ENCODE measurements at places on chromosomes 12 and 14.

DNA sequence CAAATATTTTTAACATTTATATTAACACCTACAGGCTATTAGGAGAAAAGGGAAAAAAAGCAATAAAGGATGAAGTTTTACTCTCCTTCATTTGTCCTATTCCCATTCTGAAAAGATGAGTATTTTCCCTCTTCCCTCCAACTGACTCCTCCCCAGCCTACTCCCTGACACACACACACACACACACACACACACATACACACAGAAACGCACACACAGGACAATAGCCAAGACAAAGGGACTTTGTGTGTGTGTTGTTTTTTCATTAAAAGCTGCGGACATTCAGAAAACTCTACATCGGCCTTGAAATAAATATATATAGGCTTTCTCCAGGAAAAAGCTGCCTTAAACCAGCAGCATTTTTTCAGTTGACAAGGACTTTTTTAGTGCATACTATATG lies 74.8 kb downstream of the PRKAB1 start:
- no peak overlapping the region for H3K27ac ChIP-seq
- no peaks in the 10 kb centered on the region for H3K36me3 ChIP-seq
- no peaks in the 10 kb centered on the region for H3K27me3 ChIP-seq

GRCh38 chr12:1878214-1878613 lies 40.2 kb downstream of the CACNA2D4 start:
- no peaks in the 10 kb centered on the region for H3K27me3 ChIP-seq
- H3K36me3 ChIP-seq, result no peaks in the 10 kb centered on the region
- no peak for DNase-seq
- no peak overlapping the region for H3K27ac ChIP-seq
- H3K4me3 ChIP-seq, result no peak overlapping the region

GRCh38 chr12:105696-106095 lies 39.1 kb downstream of the IQSEC3 start:
- H3K4me1 ChIP-seq, result no peaks in the 10 kb centered on the region
- no peak overlapping the region for H3K4me3 ChIP-seq
- H3K27ac ChIP-seq, result no peak overlapping the region
- no peak for DNase-seq
- no peaks in the 10 kb centered on the region for H3K36me3 ChIP-seq

- H3K27me3 ChIP-seq, result no peaks in the 10 kb centered on the region
- no peak for DNase-seq
- H3K4me3 ChIP-seq, result no peak overlapping the region
- H3K36me3 ChIP-seq, result no peaks in the 10 kb centered on the region
Measured at GRCh38 chr12:105469701-105470100, 139.2 kb downstream of the C12orf75 start.

DNA sequence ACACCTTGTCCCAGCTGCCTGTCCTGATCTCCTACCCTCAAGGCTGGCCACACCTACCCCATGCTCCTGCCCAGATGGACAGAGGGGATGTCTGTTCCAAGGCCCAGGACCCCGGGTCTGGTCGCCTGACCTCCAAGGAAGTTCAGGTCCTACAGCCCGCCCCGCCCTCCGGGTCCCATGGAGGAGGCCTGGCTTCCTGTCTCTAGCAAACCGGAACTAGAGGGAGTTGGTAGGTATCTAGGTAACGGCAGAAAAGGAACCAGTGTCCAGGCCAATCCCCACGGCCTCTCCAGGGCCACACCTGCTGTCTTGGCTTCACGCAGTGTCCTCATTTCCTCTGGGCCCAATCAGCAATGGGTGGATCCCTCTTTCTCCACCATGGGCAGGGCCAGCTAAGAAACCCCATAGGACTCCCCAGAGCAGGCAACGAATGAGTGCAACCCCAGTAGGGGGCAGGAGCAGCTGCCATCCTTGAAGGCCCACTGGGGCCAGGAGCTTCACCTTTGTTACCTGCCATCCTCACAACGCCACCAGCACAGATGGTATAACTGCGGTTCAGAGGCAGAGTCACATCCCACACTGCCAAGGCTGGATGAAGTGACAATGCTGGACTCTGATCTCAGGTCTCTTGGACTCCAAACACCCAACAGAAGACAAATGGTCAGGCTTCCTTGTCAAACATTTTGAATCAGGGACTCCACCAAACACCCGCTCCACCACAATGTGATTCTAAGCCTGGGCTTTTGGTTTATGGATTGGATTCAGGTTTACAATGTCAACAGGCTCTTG lies 25.1 kb upstream of the RPLP0 start:
- no peak for DNase-seq
- peaks cover 35% of the 10 kb centered on the region for H3K4me1 ChIP-seq
- H3K36me3 ChIP-seq, result peaks cover 24% of the 10 kb centered on the region
- no peak overlapping the region for H3K4me3 ChIP-seq

DNA sequence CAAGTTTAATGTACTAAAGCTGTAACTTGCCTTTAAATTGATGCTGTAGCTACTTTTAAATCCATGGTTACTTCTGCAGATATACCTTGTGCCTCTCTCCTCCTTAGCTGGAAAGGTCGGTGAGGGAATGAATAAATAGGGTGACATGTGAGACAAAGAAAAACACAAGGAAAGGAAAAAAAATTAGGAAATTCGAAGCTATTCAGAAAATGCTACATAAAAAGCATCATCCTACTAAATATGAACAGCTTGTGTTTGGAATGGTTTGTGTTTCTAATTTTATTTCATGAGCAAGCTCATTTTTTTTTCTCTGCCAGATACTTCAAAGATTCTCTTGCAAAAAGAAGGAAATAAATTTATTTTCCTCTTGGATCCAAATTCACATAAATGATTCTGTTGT lies 186.3 kb upstream of the NUDT4 start:
- H3K4me3 ChIP-seq, result peak overlapping the region; percentile 32
- H3K4me1 ChIP-seq, result peaks cover 20% of the 10 kb centered on the region
- H3K36me3 ChIP-seq, result no peaks in the 10 kb centered on the region
- no peaks in the 10 kb centered on the region for H3K27me3 ChIP-seq
- peak overlapping the region; percentile 69 for H3K27ac ChIP-seq

- no peaks in the 10 kb centered on the region for H3K36me3 ChIP-seq
- no peaks in the 10 kb centered on the region for H3K27me3 ChIP-seq
- no peak overlapping the region for H3K27ac ChIP-seq
- no peak overlapping the region for H3K4me3 ChIP-seq
- no peak for DNase-seq
Measured at GRCh38 chr12:61043838-61044237, 1216.4 kb upstream of the USP15 start.

- H3K27ac ChIP-seq, result peak overlapping the region; percentile 12
- peaks cover 13% of the 10 kb centered on the region for H3K4me1 ChIP-seq
- DNase-seq, result no peak
- peak overlapping the region; percentile 19 for H3K4me3 ChIP-seq
Measured at GRCh38 chr14:70887207-70887681, 20.0 kb upstream of the PCNX1 start.

DNA sequence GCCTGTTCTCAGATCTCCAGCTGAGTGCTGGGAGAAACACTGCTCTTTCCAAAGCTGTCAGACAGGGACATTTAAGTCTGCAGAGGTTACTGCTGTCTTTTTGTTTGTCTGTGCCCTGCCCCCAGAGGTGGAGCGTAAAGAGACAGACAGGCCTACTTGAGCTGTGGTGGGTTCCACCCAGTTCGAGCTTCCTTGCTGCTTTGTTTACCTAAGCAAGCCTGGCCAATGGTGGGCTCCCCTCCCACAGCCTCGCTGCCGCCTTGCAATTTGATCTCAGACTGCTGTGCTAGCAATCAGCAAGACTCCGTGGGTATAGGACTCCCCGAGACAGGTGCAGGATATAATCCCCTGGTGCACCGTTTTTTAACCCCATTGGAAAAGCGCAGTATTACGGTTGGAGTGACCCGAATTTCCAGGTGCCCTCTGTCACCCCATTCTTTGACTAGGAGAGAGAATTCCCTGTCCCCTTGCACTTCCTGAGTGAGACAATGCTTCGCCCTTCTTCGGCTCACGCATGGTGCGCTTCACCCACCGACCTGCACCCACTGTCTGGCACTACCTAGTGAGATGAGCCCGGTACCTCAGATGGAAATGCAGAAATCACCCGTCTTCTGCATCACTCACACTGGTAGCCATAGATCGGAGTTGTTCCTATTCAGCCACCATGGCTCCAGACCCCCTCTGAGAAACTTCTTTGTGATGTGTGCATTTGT lies 650.3 kb upstream of the ALG10B start:
- DNase-seq, result no peak
- no peaks in the 10 kb centered on the region for H3K36me3 ChIP-seq
- no peak overlapping the region for H3K27ac ChIP-seq
- H3K27me3 ChIP-seq, result no peaks in the 10 kb centered on the region
- H3K4me1 ChIP-seq, result no peaks in the 10 kb centered on the region

- H3K4me1 ChIP-seq, result peaks cover 7% of the 10 kb centered on the region
- H3K27ac ChIP-seq, result no peak overlapping the region
- no peaks in the 10 kb centered on the region for H3K27me3 ChIP-seq
- no peaks in the 10 kb centered on the region for H3K36me3 ChIP-seq
- H3K4me3 ChIP-seq, result no peak overlapping the region
Measured at GRCh38 chr12:50514526-50515276, 9.9 kb downstream of the DIP2B start.

DNA sequence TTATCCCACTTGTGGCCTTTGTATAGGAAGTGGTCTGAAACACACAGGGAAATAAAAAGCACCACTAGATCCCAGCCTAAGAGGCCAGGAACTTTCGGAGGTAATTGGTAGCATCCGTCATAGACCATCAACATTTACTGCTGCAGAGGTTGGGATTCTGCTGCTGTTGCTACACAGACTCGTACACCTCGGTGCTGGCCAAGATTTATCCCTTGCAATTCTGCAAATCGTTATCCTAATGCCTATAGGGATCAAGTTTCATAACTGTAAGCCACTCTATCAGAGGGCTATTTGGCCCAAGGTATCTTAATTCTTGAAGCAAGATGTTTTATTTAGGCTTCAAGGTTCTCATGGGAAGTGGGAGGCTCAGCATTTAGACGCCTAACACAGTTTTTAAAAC lies 913.6 kb downstream of the GALC start:
- no peak for DNase-seq
- H3K4me1 ChIP-seq, result no peaks in the 10 kb centered on the region
- no peaks in the 10 kb centered on the region for H3K36me3 ChIP-seq

GRCh38 chr12:104508752-104509446 lies 52.2 kb downstream of the CHST11 start:
- no peaks in the 10 kb centered on the region for H3K36me3 ChIP-seq
- H3K4me3 ChIP-seq, result no peak overlapping the region
- peaks cover 27% of the 10 kb centered on the region for H3K4me1 ChIP-seq
- DNase-seq, result no peak

Data from thoracic aorta (tissue), 2 donors.